CD4-positive, alpha-beta T cell treated with Interleukin-17A for 1 hour (primary cell): ENCODE measurements at places on chromosomes 1 and 21.

GRCh38 chr1:191483988-191484387 is 674.3 kb upstream of the RGS18 start:
- DNase-seq, result no peak

DNA sequence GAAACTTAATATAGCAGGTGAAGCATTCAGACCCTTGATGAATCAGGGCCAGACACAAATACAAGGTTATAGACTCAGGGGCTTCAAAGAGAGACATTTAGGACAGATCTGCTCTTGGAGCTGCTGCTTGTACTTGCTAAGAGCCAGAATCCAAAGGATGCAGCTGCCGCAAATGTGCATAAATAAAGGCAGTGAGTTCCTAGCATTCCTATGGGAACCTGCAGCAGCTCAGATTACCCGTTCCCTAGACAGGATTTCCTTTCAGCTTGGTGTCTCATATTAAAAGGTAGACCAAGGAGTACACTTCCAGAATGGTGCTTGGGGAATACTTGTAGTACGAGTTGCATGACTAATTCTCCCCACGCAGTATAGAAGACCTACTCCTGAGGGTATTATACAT is 9.7 kb upstream of the LRRC53 start:
- no peak for DNase-seq

DNA sequence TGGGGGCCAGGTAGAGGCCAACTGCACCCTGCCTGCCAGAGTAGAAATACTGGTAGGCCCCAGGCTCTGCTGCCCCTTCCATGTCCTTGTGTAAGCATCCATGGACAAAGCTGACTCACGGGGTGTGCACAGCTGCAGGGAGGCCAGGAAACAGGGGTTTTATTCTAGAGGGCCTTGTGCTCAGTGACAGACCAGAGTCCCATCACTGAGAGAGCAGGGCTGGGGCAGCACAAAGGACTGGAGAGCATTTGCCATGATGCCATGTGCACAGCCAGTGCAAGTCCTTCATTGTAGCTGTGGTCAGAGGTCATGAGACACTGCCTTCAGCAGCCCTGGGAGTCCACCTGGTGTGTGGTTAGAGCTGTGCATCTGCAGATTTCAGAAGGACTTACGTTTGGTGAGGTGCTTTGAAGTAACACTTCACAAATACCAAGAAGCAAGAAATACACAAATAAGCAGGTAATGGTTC is 8.1 kb downstream of the ARF1 start:
- no peak for DNase-seq

DNA sequence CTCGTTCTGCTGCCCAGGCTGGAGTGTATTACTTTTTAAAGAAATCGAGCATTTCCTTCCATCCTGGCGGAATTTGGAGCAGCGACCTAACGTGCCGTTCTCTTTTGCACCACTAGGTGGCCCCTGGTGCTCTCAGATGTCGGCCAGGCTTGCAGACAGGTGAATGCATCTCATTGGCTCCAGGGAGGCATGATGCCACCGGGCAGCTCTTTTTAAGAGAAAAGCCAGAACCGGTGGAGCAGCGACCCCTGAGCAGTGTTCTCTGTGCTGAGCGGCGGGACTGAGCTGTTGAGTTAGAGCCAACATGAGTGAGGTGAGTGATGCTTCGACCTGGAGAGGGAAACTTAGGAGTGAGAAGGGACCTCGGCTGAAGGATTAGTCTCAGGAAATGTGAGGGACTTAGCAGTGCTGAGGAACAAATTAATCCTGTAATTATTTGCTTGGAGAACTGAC is at the start of gene PCP4:
TSS of gene PCP4 (plus strand) at position 241 of the 453 bp plus-strand sequence. CDS start at position 305, 64 bp downstream.
- peak; percentile 4 for DNase-seq

GRCh38 chr1:111846842-111847241 is 91.1 kb downstream of the DDX20 start:
- DNase-seq, result no peak

GRCh38 chr1:63683759-63684158 is 90.1 kb upstream of the ROR1 start:
- DNase-seq, result no peak

DNA sequence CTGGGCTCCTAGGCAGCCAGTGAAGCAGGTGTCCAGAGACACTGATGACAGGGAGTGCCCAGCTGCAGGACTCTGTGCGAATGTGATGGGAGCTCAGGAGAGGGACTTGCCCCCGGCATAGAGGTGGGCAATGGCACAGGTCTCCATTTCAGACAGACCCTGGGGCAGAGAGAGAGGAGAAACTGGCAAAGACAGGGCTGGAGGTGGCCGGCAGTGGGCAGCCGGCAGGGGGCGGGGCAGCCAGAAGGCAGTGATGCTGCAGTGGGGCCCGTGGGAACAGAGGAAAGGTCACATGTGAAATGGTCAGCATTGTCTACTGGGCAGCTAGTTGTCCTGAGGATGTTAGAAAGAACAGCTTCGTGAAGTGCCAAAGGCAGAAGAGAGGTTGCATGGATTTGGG is 112.6 kb downstream of the HUNK start:
- no peak for DNase-seq
